ENCODE measurements at places on chromosomes 7 and 10.

DNA sequence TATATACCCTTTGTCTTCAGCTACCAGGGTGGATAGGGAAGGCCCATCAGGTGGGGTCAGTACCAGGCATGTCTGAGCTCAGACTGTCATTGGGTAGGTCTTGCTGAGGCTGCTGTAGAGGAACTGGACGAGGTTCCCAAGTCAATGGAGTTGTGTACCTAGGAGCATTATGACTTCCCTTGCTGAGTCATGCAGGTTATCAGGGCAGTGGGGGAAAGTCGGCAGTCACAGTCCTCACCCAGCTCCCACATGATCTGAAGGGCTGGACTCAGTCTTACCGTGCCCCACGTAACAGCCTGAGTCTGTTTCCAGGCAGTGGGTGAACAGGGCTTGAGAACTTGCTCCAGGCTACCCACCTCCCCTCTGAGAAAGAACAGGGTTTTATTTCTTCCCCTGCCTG lies 260.8 kb upstream of the COBL start:
- no peak for DNase-seq

DNA sequence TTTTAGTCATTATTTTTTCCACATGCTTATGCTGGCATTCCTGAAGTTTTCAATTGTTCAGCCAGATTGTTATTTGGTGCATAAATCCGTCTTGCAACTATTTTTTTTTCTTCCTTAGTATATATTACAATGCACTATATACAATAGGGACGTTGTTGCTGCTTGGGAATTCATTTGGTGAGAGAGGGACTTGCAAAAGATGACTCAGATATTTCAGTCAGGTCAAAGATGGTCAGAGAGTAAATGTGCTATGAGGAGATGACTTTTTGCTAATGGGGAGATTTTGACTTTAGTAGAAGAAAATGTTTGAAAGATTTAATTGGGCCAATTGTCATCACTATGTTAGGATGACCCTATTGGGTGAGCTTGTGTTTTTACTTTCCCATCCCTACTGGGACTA lies 348.4 kb upstream of the MTPN start:
- DNase-seq = no peak

GRCh38 chr10:31765541-31765940 lies 163.1 kb downstream of the ARHGAP12 start:
- DNase-seq = no peak

- no peak for DNase-seq
These were observed 107.4 kb downstream of the SNX13 start for GRCh38 chr7:17832820-17833355.

DNA sequence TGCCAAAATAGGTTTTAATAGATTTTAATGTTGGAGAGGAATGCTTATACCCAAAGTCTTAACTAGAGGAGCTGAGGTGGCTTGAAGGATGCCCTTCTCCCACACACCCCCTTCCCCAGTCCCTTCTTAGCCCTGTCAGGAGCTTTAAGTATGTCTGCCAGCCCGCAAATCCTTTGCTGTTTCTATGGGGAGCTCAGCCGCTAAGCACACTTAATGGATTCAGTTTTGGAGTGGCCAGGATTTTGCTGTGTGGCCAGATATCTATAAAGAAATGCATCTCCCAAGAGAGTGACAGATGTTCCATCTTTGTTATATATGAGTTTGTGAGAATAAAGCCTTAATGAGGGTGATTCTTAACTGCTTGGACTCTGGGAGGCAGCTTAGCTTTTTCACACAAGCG lies 152.9 kb upstream of the ZNF32 start:
- no peak for DNase-seq

DNA sequence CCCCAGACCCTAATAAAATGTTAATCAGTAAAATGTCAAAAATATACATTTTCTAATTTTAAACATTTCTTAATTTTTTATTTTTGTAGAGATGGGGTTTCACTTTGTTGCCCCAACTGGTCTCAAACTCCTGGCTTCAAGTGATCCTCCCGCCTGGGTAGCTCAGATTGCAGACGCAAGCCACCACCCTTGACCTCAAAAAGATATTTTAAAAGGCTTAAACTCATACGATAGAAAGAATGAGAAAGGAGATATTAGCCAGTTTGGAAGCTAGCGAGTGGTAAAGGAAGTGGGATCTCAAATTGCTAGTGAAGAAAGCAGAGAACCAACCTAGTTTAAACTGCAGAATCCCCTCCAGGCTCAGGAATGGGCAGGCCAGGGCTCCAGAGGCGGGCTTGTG lies 4.5 kb downstream of the WIPI2 start:
- no peak for DNase-seq

DNA sequence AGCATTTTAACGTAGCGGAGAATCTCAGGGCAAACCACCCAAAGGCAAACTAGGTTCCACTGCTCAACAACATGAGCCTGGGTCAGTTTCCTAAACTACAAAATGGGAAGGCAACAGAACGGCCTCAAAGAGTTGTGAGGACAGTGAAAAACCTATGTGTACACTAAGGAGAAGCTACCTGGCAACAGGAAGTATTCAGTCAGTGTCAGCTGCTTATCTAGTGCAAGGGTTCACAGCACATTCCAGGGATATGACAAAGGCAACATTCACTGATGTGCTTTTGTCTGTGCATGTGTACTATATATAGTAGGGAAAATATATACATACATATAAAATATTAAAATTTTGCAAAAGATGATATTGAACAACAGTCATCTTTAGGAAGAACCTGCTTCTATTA lies 17.2 kb downstream of the NUDCD3 start:
- DNase-seq = no peak

DNA sequence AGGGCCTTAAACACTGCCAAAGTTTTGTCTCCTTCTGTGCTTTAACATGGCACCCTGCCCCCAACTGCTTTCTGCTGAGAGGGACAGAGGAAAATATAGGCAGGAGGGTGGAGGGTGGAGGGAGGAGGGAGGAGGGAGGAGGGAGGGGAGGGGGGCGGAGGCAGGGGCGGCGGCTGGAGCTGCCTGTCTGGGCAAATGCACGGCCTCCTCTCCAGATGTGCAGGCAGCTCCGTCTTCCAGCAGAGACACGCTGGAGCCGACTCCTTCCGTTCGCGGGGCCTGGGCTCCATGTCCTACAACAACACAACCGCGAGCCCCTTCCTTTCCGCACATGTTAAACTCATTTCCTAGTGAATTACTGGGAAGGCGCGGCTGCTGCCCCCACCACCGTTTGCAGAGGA lies 14.2 kb downstream of the EBF3 start:
- DNase-seq = no peak

DNA sequence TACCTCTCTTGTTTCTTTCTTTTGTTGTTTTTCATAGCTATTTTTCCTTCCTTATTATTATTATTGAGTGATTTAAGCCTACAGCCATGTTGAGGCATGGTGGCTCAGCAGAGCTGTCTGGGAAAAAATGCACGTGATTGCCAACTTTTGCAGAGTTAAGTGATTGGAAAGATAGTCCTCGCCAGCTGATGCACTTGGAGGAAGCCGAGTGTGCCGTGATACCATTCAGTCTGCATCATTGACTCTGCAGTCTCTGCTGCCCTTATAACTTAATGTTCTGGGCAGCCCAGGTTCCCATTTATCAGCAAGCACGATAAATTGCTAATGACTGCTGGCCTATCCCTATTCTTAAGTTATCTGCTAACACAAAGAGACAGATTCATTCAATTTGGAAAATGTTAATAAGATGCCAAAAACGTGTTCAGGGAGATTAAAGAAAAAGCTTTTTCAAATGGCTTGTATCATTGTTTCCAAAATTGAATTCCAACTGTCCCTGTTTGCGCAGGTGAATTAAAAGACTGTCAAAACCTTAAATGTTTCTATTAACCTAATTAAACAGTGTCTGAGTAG lies 232.9 kb upstream of the NPY start:
- no peak for DNase-seq

- DNase-seq = no peak
These were observed 25.1 kb downstream of the PRKAG2 start for GRCh38 chr7:151851782-151852181.

DNA sequence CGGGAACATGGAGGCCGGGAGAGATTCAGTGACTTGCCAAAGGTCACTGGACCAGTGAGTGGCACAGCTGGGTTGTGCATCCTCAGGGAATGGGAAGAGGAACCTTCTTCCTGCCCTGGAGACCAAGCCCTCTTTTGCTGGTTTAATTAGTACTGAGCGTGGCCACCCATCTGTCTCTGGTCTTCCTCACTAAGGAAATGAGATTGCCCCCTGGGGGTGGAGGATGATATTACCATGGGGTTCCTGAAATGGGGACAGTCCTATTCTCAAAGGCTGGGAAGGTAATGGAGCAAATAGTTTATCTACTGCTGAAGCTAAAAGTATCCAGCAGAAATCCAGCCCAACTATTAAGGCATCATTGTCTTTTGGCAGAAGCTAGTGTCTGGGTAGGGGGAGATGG lies 98.6 kb upstream of the FGFR2 start:
- DNase-seq = no peak

DNA sequence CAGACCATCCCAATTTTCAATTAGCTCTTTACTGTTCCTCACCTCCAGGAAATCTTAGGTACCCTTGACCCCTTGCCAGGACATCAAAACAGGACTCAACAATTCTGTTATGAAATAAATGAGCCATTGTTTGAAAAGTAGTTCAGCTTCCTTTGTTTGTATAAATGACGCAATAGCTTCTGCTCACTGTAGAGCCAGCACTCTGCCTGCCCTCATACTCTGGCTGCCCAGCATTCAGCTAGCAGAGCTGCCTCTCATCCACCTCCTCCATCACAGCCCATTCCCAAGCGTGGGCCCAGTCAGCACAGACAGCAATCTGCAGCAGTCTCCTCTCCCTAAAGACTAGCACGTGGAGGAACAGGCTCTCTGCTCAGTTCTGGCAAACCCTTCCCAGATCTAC lies 478.6 kb downstream of the GRID1 start:
- no peak for DNase-seq

GRCh38 chr7:35259523-35259908 lies 5.6 kb upstream of the TBX20 start:
- DNase-seq = no peak

DNA sequence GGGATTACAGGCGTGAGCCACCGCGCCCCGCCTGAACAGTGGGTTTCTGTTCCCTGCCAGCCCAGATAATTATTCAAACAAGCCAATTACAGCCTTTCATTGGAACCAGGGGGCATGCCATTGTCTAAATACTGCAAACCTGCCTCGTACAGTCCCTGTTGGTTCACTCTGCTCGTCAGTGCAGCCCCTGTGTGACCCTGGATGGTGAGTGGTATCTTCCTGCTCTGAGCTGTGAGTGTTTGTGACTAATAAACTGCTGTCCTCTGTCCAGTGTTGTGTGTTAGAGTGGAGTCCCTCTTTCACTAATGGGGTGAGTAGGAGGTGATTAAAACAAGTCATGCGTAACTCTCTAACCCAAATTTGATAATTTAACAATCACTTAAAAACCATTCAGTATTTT lies 176.5 kb upstream of the FAM3C start:
- no peak for DNase-seq

DNA sequence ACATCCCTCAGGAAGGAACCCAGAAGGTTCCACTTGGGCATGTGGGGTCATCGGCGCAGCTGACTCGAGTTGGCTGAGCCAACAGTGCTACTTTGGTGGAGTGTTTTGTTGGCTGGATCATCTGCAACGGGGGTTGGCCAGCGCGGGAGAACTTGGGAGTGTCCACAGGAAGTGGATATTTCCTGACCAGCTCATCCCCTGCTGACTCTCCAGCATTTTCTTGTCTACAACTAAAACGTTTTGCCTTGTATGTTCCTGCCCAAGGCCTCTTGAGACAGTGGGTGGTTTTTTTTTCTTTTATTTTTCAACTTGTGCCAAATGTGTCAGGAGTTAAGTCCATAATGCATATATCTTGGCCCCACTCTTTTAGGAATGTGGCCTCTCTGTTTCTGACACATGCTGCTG lies 208.6 kb downstream of the ZNF365 start:
- DNase-seq = no peak

- DNase-seq = no peak
These were observed 83.1 kb upstream of the IGFBP3 start for GRCh38 chr7:46003896-46004875.

GRCh38 chr7:3094701-3095445 lies 51.2 kb upstream of the CARD11 start:
- DNase-seq = no peak

DNA sequence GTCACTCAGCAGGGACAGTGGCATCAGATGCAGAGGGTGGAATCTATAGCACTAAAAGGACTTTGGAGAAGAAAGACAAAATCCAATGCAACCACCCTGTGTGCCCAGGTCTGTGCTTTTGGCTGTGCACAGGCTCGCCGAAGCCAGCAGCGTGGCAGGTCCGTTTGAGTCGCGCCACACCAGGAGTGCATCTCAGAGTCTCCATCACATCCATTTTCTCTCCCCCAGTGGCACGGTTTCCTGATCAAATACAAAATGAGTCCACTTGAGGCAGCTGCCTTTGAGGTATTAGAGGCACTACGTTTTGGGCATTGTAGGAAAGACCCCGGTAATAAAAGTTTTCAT lies 23.4 kb upstream of the PROSER2 start:
- no peak for DNase-seq

GRCh38 chr7:20310963-20311742 lies 19.5 kb upstream of the ITGB8 start:
- no peak for DNase-seq

DNA sequence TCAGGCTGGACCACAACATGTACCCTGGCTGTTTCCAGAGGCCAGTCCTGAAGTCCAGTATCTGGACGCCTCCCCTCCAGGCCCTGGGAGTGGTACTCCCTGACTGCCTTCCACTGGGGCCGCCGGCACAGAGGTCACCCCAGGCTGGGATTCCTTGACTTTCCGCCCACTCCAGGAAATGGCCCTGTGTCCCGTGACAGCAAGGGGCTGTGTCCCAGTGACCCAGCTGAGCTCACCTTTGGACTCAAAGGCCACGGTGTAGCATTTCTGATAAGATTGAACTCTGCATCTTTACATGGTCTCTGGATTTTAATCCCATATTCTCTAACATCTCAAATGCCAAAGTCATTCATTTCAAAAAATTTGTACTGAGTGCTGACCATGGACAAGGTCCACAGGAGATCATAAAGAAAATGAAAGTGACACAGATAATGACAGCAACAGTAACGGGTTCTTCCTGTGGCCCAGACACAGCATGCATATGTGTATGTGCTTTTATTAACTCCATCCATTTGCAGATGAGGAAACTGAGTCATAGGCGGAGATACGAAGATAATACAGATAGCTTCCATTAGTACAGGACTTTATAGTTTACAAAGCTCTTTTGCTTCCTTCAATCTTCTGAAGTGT lies 5.4 kb downstream of the ADAMTS14 start:
- DNase-seq = no peak

- DNase-seq = no peak
These were observed 9.1 kb downstream of the WDR86 start for GRCh38 chr7:151400626-151401315.

DNA sequence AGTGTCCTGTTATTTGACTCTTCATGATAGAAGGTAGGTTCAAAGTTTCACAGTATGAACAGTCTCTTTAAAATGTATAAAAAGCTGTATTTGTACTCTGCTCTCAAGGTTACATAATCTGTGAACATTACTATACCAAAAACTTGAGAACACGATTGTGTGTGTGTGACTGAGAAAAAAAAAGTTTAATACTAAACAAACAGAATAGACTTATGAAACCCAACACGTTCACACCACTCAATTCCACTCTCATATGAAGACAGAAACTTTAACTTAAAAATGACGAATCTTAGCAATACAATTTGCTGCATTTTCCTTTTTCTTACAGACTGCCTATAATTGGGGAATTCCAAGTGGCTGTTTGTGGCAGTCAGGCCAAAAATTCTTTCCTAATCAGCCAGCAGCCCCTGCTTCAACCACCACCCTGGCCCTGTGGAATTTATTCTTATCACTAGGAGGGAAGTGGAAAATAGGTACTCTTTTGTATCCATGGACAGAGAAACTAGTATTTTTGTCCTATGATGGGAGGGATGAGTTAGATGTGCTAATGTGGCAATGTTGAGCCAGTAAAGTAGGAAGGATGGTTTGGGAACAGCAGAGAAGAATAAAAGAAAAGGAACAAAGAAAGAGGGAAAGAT lies 42.8 kb downstream of the MINDY3 start:
- DNase-seq = no peak
